Stimulated activated effector memory CD8-positive, alpha-beta T cell treated with anti-CD3 and anti-CD28 coated beads, Interleukin-12 subunit alpha, Interleukin-12 subunit beta, amount 100 ng/mL, for 72 hours (primary cell): ENCODE measurements at places on chromosomes 7 and 10.

DNA sequence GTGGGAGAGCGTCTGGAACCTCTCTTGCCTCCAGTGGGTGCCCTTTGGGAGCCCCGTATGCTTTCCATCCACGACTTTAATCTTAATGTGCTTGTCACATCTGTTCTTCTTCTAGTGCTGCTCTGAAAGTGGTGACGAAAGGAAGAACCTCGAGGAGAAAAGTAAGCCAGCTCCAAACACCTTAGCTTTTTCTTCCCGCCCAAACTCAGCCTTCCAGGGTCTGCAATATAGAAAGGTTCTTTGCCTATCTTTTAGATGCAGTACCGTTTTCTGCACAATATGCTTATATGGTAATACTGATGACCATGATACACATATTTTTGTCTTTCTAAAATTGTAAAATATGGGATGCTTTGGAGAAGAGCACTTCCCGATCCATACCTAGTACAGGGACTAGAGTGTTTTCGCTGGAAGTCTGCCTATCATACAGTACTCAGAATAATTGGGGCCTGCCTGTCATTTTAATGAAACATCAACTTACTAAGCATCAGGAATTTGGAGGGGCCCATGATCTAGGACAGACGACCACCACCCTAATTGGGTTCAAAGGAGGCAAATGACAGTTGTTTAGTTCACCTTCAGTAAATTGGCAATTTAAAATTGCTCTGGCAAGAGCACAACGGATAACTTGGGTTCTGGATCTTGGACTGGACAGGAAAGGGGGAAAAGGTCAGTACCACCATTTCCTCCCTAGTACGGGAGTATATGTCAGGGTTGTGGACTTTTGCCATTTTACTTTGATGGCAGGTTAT is 884 bp downstream of the RINT1 start:
- no peak for DNase-seq

DNA sequence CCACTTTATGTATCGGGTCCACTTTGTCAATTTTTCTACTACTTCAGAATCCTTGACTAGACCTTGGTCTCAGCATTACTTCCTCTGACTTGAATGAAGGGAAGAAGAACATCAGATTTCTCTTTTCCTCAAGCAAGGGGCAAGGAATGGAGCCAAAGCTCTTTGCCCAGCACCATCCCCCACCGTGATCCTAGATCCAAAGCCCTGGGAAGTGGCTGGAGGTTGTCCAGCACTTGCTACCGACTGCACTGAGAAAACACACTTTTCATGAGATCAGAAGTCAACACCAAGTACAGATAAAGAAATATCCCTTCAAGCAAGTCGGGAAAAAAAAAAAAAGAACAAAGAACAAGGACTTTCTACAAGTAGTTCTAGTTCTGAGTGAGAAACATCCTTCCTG is 102.1 kb upstream of the DDC start:
- DNase-seq = no peak

GRCh38 chr7:81301815-81302214 is 383.0 kb upstream of the SEMA3C start:
- no peak for DNase-seq

GRCh38 chr10:29828440-29828894 is 193.7 kb upstream of the SVIL start:
- DNase-seq = no peak

DNA sequence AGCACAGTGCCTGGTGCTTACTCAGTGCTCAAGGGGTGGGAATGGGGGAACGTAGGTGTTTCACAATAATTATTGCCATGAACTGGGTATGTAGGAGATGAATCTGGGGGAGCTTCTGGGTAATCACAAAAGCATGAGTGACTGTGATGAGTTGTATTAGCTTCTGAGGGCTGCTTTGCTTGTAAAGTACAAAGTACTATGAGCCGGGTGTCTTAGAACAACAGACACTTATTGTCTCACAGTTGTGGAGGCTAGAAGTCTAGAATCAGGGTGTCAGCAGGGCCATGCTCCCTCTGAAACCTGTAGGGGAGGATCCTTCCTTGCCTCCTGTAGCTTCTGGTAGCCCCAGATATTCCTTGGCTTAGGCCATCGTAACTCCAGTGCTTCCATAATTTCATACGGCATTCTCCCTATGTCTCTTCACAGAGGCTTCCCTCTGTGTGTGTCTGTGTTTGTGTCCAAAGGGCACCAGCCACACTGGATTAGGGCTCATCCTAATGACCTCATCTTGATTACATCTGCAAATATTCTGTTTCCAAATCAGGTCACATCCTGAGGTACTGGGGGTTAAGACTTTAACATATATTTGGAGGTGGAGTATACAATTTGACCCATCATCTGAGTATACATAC is 84.8 kb upstream of the AGBL3 start:
- DNase-seq = no peak

DNA sequence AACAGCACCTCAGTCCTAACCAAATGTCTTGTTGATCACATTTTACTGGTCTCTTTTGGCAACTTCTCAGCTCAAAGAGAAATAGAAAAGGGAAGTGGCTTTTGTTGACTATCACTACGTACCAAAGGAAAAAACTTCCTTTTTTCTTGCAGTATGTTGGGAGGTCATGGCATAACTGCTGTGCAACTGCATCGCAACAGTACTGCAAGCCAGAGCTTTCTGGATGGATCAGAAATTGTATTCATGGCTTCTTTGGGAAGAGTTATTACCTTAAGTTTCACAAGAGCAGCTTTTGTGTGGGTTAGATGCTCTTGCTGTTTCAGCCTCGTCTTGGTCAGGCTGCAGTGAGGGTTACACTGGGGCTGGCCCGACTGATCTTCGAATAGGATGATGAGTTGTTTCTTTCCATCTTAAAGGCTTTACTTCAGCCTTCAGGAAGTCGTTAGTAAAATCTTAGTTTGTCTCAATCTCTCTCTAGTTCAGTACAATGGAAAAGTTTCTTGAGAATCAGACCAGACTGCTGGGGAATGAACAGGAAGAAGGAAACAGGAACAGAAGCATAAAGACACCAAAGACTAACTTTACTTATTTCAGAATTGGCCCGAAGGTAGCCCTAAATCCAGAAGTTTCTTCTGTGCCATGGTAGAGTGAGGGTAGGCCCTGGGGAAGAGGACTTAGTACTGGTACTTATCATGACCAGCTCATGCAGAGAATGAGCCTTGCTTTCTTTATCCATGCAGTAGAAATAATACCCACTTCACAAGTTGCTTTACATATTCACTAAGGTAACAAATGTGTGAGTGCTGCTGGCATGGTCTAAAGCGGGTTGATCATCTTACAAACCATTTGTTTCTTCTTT is 153.6 kb downstream of the CELF2 start:
- DNase-seq = peak; percentile 75

- DNase-seq = no peak
These were observed 97.1 kb upstream of the MXI1 start for GRCh38 chr10:110110338-110110737.

GRCh38 chr7:4645246-4645645 is 36.8 kb upstream of the FOXK1 start:
- no peak for DNase-seq

GRCh38 chr10:93413252-93413689 is 68.9 kb downstream of the MYOF start:
- no peak for DNase-seq

DNA sequence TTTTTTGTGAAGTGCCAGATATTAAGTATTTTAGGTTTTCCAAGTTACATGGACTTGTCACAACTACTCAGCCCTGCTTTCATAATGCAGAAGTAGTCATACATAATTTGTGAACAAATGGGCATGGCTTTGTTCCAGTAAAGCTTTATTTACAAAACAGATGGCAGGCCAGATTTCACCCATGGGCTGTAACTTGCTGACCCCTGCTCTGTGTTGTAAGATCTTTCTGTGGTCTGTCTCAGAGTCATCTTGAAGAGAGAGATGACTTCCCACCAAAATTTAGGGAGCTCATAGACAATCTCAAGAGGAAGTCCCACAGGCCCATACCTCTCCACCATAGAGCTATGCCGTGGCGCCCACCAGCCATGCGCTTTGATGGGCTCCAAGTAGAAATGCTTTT is 616.1 kb downstream of the LRMDA start:
- DNase-seq = no peak

- DNase-seq = no peak
These were observed 85.9 kb downstream of the ADARB2 start for GRCh38 chr10:1651270-1651966.

GRCh38 chr7:121874298-121874697 is 1.3 kb downstream of the PTPRZ1 start:
- no peak for DNase-seq

- no peak for DNase-seq
These were observed 203.9 kb upstream of the NEBL start for GRCh38 chr10:21100871-21101514.

DNA sequence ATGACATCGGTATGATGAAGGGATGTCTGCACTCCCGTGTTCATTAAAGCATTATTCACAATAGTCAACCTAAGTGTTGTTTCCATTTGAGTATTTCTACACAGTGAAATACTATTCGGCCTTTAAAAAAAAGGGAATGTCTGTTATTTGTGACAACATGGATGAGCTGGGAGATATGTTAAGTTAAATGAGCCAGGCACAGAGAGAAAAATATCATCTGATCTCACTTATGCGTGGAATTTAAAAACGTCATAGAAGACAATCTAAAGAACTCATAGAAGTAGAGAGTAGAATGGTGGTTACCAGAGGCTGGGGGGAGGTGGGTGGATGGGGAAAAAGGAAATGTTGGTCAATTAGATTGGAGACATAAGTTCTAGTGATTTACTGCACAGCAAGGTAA is 753.3 kb downstream of the GRM8 start:
- no peak for DNase-seq

GRCh38 chr7:111835066-111835465 is 272.8 kb upstream of the IMMP2L start:
- no peak for DNase-seq

DNA sequence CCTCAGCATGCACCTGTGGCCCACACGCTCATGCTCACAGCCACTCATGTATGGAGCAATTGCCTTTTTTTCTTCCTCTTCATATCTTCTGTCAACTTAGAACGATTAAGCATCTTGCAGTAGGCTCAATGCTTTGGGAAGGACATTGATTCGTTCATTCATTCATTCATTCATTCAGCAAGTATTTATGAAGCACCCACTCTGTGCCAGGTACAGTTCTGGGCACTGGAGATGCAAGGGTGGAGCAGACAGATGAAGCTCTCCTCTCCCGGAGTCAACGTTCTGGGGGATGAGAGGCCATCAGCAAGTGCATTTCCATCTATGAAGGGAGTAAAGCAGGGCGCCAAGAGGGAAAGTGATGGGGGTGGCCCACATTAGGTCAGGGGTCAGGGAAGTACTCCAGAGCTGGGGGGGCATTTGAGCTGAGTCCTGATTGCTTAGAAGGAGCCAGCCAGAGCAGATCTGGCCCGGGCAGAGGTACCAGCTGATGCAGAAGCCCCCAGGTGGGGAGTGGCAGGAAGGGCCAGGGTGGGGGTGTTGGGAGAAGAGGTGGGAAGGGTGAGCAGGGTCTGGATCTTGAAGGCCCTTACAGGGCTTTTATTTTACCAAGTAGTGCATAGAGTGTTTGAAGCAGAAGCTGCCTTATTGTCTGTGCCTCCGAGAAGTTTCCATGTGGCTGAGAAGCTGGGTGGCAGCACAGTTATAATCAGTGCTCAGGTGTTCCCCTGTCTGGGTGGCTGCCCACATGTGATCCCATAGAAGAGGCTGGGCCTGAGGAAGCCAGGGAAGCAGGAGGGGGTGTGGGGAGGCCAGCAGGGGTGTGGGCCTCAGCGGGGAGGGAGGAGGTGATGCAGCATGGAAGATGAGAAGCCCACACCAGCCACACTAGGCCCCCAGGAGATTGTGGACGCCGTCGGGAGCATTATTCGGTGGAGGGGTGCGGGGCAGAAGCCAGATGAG is 36.2 kb downstream of the CHST3 start:
- DNase-seq = no peak

DNA sequence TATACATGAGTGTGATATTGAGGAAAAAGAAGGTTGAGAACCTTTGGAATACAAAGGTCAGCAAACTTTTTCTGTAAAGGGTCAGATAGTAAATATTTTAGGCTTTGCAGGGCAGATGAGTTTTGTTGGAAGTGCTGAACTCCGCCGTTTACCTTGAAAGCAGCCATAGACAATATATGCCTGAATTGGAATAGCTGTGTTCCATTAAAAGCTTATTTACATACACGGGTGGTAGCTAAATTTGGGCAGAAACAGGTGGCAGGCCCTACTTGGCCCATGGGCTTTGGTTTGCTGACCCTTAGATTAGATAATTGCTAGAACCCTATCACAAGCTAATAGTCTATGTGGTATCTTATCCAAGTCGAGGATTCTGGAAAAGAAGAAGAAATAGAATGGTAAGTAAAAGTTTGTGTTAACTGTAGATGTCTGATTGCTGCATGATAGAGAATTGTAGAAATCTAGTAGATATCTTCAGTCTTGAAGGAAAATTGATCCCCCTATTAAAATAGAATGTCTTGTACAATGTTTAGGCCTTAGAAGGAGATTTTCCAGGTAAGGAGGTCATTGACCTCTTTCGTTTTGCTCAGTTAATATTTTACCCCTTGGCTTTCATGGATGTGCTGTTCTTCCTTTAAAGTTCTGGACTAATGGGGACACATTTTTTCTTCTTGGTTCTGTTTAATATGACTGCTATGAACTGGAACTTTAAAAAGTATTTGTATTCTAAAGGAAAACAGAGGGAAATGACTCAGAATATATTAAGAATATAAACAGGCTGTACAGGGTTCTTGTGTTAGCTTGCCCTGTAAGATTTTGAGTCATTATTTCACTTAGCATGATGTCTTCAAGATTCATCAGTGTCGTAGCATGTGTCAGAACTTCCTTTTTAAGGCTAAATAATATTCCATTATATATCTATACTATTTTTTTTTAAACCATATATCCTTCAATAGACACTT is 8.0 kb downstream of the RBM33 start:
- no peak for DNase-seq

DNA sequence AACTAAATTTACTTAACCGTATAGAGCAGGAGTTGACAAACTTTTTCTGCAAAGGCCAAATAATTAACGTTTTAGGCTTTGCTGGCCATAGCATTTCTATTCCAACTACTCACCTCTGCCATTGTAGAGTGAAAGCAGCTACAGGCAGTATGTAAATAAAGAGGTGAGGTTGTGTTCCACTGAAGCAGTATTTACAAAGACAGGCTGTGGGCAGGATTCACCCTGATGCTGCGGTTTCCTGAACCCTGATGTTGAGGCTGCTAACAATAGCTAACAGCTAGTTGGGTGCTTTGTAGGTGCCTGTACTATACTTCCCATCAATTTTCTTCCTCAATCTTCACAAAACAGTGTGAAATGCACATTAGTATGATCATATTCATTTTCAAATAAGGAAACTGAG is 47.0 kb upstream of the LAMB1 start:
- no peak for DNase-seq
